ENCODE measurements at places on chromosomes 16 and 17.

DNA sequence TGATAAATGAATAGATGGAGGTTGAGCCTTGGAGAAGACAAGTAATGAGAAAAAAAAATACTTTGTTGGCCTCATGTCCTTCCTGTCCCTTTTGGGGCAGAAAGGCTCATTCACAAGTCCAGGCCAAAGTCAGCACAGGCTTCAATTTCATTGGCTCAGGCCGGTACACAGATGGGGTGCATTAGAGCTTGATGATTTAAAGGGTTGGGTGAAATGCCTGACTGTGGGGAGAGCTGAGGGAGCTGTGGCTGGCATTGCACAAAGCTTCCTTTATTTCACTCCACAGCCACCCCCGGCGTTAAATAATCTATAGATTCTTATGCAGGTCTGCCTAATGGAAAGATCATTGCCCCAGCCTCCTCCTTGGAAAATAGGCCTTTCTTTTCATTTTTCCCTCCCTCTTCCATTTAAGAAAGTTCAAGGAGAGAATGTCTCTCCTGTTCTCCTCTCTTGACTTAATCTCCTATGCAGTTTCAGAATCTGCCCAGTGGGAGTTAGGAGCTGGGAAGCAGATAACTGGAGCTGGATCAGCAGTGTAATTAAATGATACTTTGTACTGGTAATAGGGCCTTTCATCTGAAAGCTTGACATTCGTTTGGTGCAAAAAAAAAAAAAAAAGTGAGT lies 24.4 kb downstream of the YPEL2 start:
- peak; percentile 27 for DNase-seq

DNA sequence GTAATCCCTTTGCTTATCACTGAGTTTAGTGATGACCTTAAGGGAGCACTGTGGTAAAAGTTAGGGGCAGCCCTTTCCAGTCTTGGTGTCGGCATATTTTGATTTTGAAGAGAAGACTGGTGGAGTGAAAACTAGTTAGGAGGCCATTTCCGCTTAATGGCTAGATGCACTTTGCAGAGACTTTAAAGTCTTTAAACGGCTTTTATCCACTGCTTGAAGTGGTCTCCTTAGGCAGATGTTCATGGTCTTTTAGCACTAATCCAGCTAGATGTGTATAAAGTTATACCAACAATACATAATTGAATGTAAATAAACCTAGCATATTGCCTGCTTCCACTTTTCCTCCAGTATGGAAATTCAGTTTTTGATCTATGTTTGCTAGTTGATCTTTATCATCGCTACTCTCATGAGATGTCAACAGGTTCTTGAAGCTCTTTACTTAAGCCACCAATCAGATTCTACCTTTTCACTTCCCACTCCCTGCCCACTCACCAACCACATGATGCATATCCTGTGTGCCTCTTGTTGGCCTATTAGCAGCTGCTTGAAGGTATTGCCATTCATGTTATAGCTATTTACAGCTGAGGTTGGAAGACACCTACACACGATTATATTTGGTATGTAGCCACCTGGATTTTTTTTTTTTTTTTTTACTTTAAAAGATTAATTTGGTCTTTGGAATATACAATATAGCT lies 132.0 kb downstream of the NLK start:
- DNase-seq: no peak

GRCh38 chr17:79400989-79401703 lies 209.7 kb downstream of the RBFOX3 start:
- DNase-seq: peak; percentile 92

DNA sequence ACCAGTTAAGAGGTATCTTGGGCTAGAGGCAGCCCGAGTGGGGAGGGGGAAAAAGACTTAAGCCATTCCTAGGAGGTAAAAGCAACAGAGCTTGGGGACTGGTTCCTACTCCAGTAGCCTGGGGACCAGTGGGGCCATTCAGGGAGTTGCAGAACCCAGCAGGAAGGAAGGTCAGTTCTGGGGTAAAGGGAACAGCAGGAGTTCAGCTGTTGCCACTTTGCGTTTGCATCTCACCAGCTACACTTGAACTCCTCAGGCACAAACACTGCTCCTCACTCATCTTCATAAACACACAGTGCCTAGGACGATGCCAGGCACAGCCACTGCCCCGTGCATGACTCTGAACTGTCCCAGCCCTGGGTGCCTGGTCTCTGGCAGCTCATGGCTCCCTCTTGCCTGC lies 4.0 kb downstream of the HAP1 start:
- no peak for DNase-seq

DNA sequence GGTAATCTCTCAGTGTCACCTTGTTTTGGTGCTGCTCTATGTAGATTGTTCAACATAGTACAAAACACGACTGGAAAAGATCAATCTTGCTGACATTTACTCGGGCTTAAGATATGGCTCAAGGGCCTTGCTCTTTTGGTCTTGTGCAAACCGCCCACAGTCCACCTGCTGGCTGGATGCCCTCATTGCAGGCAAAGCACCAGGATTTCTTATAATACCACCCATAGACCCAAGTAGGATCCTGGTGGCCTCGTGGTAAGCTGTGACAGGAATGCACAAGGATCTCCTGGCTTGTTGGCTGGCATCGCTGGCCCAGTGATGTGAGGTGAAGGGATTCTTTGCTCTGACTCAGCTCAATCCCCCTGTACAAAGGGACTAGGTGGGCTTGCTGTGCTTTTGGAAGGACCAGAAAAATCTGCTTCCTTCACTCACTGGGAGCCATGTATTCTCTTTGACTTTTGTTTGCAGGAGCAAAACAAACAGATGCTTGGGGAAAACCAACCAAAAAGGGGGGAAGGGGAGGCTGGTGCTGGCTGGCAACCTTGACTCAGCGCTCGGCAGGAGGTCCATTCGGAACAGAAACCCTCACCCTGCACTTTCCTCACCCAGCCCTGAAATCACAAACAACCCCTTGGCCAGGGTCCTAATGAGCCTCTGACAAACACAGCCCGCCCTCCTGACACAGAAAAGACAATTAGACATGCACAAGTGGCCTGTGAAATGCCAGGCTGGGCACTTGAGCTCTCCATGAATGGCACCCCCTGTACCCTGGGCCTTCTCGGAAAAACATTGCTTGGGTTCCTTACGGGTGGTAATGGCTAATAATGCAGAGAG lies 36.6 kb upstream of the MED9 start:
- no peak for DNase-seq

GRCh38 chr17:38872027-38872511 lies 2.2 kb downstream of the LASP1 start:
- DNase-seq: no peak

- DNase-seq: no peak
These were observed 232.4 kb downstream of the IRX3 start for GRCh38 chr16:54053891-54054820.

- DNase-seq: peak; percentile 46
These were observed 101.2 kb downstream of the ZNF423 start for GRCh38 chr16:49754495-49755312.

DNA sequence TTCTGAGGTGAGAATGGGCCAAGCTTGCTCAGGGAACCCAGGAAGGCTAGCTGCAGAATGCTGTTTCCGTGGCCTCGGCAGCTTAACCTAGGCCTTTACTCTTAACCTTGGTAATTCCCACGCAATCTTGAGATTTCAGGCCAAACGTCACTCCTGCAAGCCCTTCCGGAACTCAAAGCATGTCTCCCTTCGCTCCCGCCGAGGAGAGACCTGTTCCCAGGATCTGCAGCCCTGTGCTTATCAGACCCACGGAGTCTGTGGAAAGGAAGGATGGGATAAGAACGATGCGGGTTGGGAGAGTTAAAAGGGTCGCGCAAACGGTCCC lies 524 bp upstream of the ZFP3 start:
- no peak for DNase-seq

GRCh38 chr17:79862771-79863440 lies 23.7 kb upstream of the CBX4 start:
- DNase-seq: no peak

DNA sequence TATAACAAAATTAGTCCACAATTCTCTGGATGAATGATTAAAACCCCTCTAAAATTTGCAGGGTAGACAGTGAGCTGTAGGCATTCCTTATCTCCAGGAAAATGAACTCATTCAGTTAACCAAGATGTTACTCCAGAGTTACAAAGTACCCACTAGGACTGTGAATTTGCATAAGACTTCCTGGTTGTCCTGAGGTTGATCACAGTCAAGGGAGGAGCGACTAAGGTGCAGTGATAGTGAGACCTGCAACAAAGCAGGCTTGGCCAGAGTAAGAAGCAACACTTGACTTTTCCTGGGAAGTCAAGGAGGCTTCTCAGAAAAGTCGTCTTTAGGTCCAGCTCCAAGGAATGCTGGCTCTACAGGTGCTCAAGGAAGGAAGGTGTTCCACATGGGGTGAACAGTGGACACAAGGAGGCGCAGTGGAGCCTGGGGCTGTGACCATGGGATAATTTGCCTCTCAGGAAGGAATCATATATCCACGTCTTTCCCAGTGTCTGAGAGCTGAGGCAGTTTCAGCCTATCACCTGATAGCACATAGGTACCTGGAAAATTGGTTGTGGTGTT lies 821.1 kb upstream of the EEF2KMT start:
- no peak for DNase-seq

DNA sequence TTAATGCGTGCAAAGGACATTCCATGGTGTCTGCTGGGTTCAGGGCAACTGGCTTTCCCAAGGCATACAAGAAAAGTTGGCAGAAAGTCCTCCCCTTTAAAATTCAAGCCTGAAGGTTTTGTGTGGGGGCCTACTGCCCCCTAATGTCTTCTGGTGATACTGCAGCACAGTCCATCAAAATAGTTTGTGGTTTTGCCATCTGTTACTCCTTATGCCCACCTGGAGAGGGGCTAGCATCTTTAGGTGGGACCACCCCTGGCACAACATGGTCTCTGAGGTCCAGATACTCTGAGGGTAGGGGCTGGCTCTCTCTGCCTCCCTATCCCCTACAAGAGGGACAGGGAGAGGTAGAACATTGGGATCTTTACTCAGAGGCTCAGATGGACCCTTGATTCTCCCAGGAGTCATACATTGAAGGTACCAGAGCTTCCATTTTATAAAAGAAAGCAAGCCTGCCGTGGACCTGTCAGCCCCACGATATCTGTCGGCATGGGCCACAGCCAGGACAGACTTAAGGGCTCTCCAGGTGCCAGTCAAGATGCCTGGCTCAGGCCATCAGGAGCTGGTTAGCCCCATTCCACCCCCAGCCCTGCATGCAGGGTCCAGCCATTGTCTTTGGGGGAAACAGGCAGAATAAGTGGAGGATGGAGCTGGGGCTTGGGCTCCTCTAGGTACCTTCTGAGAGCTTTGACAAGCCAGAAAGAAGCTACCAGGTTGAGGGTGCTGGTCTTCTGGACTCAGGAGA lies 6.3 kb downstream of the ESRP2 start:
- peak; percentile 85 for DNase-seq

GRCh38 chr17:64154313-64154695 lies 24.4 kb upstream of the ERN1 start:
- DNase-seq: no peak

DNA sequence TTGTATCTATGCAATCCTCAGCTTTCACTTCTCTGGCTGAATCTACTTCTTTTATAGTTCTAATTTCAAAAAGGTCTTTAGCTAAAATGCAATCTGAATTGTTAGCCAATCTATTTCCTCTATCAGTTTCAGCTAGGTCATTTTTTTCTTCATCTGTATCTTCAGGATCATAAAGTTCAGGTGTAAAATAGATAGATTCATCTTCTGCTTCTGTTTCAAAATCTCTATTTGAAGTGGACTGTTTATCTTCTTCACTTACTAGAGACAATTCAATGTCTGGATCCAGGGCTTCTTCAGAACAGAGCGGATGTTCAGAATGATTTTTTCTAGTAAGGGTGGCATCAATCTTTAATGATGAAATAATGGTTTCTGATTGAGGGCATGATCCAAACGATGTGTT lies 92.4 kb upstream of the NACA2 start:
- no peak for DNase-seq

DNA sequence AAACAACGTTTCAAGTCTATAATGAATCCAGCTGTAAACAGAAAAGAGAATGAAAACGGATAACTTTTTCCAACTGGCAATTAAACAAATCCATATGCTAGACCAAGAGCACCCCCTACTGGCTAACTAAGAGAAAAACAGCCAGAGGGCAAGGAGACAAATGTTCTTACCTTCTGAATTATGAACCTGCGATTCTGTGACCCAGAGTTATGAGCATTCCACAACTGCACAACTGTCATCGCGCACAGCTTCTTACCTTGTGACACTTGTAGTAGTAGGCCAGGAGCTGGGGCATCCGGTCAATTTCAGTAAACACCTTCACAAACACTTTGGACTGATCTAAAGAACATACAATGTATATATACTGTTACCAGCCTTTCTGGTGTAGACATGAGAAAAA lies 18.6 kb downstream of the COG7 start:
- DNase-seq: peak; percentile 64

DNA sequence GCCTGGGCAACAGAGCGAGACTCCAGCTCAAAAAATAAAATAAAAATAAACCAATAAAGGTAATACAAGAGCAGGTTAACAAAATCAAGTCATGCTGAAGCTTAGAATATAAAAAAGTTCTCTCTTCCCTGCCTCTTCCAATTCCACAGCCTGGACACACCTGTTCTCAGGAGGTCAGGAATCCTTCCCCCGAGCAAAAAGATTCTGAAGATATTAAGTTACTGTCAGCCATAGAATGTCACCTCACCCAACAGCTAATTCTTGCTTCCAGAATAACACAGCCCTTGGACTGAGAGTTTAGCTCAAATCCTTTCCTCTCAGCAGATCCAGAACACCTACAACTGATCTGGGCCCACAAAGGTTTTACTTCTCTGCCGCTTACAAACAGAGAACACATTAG lies 27.1 kb downstream of the SLC39A11 start:
- DNase-seq: no peak

GRCh38 chr17:73203135-73203787 lies 10.4 kb downstream of the COG1 start:
- DNase-seq: no peak

- DNase-seq: no peak
These were observed 91.1 kb downstream of the ASIC2 start for GRCh38 chr17:33202021-33202420.

DNA sequence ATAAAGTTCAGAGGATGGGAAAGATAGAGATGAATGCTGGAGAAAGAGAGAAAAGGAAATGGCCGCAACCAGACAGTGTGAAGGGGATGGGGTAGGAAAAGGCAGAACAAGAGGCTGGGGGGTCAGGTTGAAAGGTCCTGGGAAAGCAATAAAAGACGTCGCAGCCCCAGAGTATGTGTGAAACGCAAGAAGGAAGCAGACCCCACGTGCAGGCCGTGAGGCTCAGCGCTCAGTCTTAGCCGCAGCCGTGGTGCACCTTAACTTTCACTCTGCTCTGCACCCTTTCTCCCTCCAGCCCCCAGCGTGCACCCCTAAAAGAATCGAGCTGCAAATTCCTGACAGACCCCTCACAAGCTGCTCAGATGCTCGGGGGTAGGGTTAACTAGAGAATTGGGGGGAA lies 1.9 kb downstream of the DNAH17 start:
- DNase-seq: no peak

GRCh38 chr17:60539807-60540206 lies 13.8 kb upstream of the APPBP2 start:
- DNase-seq: no peak

- no peak for DNase-seq
These were observed 147.0 kb upstream of the TNRC6C start for GRCh38 chr17:77811521-77811920.

DNA sequence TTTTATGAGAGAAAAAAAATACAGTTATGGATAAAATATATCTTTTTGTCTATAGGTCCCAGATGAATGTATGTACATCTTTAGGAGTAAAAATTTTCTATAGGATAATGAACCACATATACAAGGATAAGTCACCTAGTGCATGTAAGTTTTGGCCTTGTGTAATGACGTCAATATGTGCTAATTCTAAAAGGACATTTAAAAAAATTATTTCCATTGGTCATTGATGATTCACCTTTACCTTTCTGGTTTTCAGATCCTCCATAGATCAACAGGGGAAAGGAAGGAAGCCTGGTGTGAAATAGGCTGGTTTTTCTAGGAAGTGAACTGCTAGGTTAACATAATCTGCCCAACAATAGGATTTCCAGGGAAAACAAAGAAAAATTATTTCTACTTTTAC lies 684.3 kb upstream of the SOX9 start:
- DNase-seq: no peak
